ENCODE measurements at places on chromosomes 4 and X.

DNA sequence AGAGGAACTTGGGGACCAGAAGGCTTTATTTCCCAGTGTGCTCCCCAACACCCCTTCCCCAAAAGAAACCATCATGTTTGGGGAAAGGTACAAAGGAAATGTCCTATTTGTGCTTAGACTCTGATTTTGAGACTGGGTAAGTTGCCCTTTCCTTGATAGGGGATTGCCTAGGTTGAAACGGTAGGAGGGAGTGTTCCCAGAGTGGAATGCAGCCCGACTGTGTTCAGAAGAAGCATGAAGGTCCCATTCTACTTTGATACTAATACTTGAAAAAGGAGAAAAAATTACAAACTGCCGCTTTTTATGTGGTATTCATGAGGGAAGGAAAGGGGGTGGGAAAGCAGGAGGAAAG is 32.4 kb upstream of the TMEM131L start:
- DNase-seq: no peak

GRCh38 chrX:136112778-136113177 is 34.6 kb upstream of the FHL1 start:
- no peak for DNase-seq

- no peak for DNase-seq
Measured at GRCh38 chrX:2484256-2484655, 16.5 kb downstream of the DHRSX start.

- no peak for DNase-seq
Measured at GRCh38 chr4:90293320-90293719, 166.1 kb downstream of the CCSER1 start.

- no peak for DNase-seq
Measured at GRCh38 chr4:102502543-102502818, 1.3 kb downstream of the NFKB1 start.

DNA sequence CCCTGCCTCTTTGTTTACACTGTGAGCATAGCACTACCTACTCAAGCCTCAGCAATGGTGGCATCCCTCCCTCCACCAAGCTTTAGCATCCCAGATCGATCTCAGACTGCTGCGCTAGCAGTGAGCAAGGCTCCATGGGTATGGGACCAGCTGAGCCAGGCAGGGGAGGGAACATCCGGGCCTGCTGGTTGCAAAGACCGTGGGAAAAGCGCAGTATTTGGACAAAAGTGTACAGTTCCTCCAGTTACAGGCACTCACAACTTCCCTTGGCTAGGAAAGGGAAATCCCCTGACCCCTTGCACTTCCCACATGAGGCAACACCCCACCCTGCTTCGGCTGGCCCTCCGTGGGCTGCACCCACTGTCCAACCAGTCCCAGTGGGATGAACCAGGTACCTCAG is 26.5 kb downstream of the EGF start:
- DNase-seq: no peak

DNA sequence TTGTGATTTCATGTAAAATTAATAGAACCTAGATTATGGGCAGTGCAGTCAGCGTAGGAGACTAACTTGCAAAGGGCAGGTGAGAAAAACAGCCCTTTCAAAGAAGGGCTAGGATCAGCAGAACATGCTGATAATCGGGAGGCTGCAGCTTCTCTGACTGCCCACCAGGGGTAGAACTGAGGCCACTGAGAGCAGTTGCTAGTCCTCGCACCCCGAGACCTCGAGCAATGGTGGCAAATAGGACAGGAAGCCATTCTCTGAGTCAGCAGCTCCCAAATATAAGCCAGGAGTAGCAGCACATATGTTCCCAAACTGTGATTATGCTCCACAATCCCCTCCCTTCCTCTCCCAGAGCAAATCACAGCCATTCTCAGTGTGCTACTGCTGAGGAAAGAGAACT is 186.5 kb downstream of the MSL3 start:
- no peak for DNase-seq

- no peak for DNase-seq
Measured at GRCh38 chr4:125317525-125317877, 2.7 kb downstream of the FAT4 start.

DNA sequence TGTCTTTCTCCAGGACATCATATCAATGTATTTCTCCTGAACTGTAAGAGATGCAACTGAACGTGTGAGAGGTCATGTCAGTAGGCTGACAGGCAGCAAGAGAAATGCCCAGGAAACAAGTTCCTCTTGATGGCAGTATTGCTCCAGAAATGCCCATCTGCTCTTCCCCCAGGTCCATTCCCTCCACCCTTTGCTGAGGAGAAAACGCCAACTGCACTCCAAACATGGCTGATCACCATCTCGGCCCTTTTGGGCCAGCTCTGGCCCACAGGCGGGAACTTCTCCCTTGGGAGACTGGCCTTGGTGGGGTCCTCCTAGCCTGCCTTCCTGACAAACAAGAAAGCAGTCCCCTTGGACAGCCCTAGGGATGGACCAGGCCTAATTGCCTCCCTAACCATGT is 276.5 kb upstream of the AGTR2 start:
- DNase-seq: no peak

- no peak for DNase-seq
Measured at GRCh38 chr4:87232216-87232615, 11.8 kb upstream of the KLHL8 start.

DNA sequence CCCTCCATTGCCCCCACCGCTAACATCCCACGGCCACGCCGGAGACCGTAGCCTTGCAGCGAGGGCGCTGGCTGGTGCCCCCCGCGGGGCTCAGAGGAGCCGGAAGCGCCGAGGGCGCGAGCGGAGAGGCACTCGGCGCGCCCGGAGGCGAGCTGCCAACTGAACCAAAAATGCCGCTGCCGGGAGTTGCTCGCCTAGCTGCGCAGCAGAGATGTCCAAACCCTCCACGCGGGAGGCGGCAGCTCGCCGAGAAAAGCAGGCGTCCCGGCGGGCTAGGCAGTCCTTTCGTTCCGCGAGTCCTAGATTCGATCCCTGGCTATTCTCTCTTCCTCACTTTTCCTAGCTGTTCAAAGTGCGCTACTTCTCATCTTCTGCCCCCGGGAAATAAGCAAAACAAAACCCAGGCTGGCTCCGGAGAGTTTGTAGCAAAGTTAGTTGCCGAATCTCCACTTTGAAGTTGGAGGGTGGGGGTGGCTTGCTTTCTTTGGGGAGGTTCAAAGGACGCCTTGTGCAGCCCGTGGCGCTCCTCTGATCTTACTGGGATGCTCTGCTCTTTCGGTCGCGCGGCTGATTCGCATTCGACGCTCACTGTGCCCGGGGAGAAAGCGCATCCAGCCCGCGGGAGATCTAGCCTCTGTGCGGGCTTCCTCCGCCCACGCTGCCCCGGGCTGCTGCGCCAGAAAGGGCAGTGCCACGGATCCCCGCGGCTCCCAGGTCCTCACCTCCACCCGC is 723 bp downstream of the NKX6-1 start:
- DNase-seq: peak; percentile 43

GRCh38 chrX:107324493-107325310 is 118.3 kb downstream of the DNAAF6 start:
- peak; percentile 24 for DNase-seq

- no peak for DNase-seq
Measured at GRCh38 chr4:186812592-186812991, 88.9 kb upstream of the FAT1 start.

- DNase-seq: no peak
Measured at GRCh38 chrX:42472727-42473126, 305.2 kb downstream of the PPP1R2C start.

GRCh38 chrX:47840111-47840510 is 3.4 kb downstream of the ZNF81 start:
- no peak for DNase-seq

DNA sequence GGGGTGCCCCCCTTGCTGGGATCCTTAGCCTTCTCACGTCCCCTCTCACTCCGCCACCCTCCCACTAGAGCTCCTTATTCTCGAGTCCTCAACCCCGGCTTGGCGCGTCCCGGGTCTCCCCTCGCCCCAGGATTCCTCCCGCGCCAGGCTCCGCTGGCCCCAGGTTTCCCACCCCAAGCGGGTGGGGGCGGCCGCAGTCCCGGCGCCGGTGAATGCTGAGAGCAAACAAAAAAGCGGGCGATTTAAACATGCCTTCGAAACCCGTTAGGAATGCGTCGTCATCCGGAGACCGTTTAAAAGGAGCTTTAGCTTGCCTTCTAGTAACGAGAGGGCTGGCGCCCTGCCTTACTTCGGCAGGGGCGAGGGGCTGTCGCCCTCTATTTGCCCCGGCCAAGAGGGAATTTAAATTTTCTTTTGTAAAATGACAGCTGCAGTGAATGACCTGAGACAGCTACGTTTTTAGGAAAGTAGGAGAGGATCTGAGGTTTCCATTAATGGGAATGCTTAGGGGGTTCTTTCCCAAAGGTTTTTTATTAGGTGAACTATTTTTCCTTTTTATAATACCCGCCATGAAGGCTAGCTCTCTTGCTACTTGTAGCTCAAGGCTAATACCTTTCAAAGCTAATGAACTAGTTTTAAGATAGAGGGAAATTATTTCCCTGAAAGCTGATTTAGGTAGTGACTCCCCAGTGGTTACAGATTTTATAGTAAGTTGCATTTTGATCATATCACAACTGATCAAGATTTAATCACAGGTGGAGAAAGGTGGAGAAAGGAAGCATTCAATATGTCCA is 3.1 kb downstream of the JADE1 start:
- no peak for DNase-seq

- no peak for DNase-seq
Measured at GRCh38 chr4:116438981-116439729, 646.2 kb downstream of the TRAM1L1 start.

DNA sequence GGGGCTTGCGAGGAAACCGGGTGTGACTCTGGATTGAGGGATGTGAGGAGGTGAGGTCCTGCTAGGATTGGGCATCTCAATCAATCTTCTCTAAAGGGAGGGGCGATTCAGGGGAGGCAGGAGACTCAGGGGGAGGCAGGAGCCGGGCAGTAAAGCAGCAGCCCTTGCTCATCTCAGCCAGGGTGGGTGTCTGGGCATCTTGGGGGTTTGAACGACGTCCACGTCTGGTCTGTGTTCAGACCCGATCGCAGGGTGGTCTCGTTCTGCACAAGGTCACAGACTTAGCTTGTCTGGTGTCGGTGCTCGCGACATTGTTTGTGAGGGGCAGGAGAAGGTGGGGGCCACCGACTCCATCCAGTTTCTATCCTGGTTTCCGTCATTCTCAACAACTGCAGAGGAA is 231.3 kb upstream of the PSAPL1 start:
- DNase-seq: no peak

DNA sequence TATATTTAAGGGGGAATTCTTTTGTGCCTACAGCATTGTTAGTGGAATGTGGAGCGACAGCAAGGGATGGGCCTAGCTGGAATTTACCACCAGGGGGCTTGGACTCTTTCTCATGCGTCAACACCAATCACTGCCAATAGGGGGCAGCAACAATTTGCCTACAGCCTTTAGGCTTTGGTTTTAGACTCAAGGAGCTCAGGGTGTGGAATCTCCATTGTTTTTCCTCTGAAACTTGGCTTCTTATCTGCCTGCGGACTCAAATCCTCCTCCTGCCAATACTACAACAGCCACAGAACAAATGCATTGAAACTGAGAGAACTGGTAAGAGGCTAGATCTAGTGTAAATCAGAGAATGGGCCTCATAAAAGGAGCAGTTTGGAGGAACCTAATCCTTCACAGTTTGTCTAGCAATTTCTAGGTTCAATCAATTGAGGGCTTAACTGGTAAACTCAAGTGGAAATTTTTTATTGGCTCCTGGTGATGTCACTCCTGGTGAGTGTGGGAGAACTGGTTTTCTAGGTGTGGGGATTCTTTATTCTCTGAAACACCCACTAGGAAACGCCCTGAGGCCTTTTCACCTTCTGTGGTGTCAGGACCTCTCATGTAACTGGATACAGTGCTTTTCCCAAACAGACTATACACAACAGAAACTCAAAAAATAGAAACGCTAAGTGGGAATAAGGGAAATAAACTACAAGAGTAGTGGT is 27.9 kb upstream of the TMSB4X start:
- peak; percentile 89 for DNase-seq

- no peak for DNase-seq
Measured at GRCh38 chr4:183149616-183150539, 50.8 kb downstream of the WWC2 start.

DNA sequence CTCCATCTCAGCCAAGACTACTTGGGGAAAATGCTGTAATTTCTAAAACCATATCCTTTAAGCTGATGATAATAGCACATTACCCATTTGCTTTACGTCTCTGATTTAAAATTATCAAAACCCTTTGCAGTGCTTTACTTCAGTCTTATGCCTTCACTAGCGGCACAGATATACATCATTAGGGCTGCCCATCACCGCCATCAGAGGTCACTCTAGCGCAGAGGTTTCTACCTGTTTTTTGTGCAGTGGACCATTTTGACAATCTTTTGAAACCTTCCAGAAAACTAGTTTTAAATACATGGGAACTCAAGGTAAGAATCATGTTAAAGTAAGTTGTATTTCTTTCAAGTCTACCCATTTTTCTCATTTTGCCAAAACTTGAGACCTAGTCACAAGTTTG is 592.5 kb downstream of the PPARGC1A start:
- no peak for DNase-seq

GRCh38 chrX:107574711-107575110 is 53.6 kb upstream of the PRPS1 start:
- DNase-seq: no peak

GRCh38 chr4:24794051-24794450 is 1.3 kb upstream of the SOD3 start:
- DNase-seq: no peak

GRCh38 chr4:61520681-61521160 is 320.6 kb downstream of the ADGRL3 start:
- DNase-seq: no peak

GRCh38 chr4:167406181-167406580 is 171.9 kb upstream of the SPOCK3 start:
- DNase-seq: no peak

DNA sequence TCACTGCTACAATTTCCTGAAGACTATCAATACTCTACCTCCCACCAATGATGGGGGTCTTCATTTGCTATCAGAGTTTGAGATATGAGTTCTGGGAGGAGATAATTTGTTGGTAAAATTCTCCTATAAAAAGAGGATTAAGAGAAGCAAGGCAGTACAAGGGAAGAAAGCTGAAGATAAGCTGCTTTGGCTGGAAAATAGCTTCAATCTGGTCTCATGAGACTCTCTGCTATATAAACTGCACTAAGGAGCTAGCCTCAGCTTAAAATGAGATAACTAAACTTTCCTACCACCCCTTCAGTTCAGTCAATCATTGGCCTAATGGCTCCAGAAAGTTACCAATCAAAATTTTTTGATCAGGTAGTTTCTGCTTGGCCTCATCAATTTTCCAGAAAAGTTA is 2105.0 kb downstream of the ARAP2 start:
- DNase-seq: no peak

Measured in activated T-cell treated with anti-CD3 and anti-CD28 coated beads, Interleukin-2, amount 50 U/mL, for 48 hours (primary cell).